Activated naive CD8-positive, alpha-beta T cell treated with anti-CD3 and anti-CD28 coated beads, Interleukin-2, amount 10 ng/mL, durations not matched to agents 7 days and 5 days (primary cell): ENCODE measurements at places on chromosomes 5 and 9. TPM values are rescaled to one million over a fixed set of nuclear protein-coding genes. Genes with fewer than 3 reads are reported as not detected.

Gene TRIM14
- total RNA-seq = 108 TPM

Gene ARID3C
- total RNA-seq = not detected

GRCh38 chr9:134655586-134656333, 14.2 kb downstream of the COL5A1 start:
- DNase-seq = no peak
- H3K4me1 ChIP-seq = no peaks in the 10 kb centered on the region
- H3K27ac ChIP-seq = no peak overlapping the region
- no peak overlapping the region for H3K4me3 ChIP-seq

Gene DOCK2
- 266 TPM for total RNA-seq

Gene ASPN
- not detected for total RNA-seq

DNA sequence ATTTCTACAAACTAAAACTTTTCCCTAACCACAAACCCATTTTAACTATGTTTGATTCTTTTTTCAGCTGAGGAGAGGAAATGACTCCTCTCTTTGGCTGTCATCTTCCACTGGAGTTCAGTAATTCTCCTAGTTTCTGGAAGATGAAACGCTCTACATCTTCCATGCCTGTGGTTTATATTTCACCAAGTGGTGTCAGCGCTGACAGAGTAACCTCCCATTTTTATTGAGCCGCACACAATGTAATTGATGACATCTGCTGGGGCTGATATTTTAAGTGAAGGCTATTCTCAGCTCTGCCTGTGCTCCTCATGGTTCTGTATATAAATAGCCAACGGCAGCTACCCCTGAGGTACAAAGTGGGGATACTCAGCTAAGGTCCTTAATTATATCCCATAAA, 234.6 kb downstream of the SPOCK1 start:
- H3K27me3 ChIP-seq = peaks cover 9% of the 10 kb centered on the region
- no peak overlapping the region for H3K27ac ChIP-seq
- H3K36me3 ChIP-seq = no peaks in the 10 kb centered on the region
- H3K4me3 ChIP-seq = no peak overlapping the region

DNA sequence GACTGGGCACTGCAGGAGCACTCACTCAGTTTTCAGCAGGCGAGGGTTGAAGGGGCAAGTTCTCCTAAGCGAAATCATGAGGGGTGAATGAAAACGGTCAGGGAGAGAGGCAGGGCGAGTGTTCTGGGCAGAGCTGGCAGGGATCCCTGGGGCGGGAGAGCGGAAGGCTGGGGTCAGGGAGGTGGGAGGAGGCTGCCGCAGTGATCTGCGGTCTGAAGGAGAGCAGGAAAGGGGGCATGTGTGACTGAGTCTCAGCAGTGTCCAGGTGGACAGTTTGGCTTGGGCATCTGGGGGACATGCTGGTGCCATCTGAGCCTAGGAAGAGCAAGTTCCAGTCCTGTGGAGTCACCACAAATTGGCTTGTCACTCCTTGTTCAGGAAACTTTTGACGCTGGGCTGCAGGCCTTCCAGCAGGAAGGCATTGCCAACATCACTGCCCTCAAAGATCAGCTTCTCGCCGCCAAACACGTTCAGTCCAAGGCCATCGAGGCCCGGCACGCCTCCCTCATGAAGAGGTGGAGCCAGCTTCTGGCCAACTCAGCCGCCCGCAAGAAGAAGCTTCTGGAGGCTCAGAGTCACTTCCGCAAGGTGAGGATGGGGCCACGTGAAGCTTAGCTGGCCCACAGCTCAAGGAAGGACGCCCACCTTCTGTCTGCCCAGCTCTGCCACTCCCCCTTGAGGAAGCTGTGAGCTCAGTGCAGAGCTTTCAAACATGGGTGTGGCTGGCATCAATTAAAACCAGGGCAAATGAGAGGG, 31.1 kb downstream of the DYNC2I2 start:
- no peak for DNase-seq
- H3K36me3 ChIP-seq = peaks cover 25% of the 10 kb centered on the region
- H3K4me1 ChIP-seq = no peaks in the 10 kb centered on the region
- H3K27ac ChIP-seq = no peak overlapping the region

DNA sequence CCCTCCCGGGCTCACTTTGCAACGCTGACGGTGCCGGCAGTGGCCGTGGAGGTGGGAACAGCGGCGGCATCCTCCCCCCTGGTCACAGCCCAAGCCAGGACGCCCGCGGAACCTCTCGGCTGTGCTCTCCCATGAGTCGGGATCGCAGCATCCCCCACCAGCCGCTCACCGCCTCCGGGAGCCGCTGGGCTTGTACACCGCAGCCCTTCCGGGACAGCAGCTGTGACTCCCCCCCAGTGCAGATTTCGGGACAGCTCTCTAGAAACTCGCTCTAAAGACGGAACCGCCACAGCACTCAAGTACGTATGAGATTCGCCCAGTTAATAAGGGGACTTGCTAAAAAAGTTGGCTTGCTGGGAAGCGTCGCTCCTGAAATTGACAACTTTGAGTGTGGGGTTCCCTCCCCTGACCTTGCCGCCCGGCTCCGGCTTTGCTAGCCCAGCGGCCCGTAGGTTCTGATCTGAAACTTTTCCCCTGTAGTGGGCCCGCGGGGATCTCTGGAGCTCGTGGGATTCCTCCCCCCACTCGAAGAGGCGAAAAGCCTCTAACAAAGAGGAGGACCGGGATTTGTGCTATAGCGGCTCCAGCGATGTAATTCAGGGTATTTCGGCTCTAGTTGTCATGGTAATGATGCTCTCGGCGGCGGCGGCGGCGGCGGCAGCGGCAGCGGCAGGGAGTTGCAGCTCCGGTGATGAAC, 572 bp downstream of the NR4A3 start:
- no peaks in the 10 kb centered on the region for H3K36me3 ChIP-seq
- H3K27me3 ChIP-seq = peaks cover 13% of the 10 kb centered on the region
- peaks cover 63% of the 10 kb centered on the region for H3K4me1 ChIP-seq
- H3K27ac ChIP-seq = peak overlapping the region; percentile 92

- no peak overlapping the region for H3K4me3 ChIP-seq
- DNase-seq = no peak
- no peaks in the 10 kb centered on the region for H3K36me3 ChIP-seq
- H3K4me1 ChIP-seq = no peaks in the 10 kb centered on the region
- no peaks in the 10 kb centered on the region for H3K27me3 ChIP-seq
These were observed 546.9 kb upstream of the C9orf72 start for GRCh38 chr9:28120184-28120583.

DNA sequence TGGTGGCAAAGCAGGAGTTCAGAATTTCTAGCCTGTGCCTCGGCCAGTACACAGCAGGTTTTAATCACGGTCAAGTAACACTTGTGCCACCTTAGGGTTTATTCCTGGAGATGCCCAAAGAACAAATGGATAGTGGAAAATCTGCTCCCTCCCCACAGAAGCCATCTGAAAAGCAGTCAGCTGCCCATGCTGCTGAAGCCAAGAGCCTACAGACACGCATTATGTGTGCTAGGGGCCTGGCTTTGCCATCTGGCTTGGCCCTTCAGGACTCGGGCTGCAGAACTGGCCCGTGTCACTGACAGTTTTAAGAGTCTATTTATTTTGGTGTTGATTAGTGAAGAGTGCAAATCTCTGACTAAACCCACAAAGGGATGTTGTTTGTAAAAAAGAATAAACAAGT, 11.1 kb downstream of the ARSB start:
- DNase-seq = no peak
- H3K27me3 ChIP-seq = peaks cover 3% of the 10 kb centered on the region
- no peak overlapping the region for H3K4me3 ChIP-seq
- H3K27ac ChIP-seq = no peak overlapping the region
- no peaks in the 10 kb centered on the region for H3K36me3 ChIP-seq
- peaks cover 7% of the 10 kb centered on the region for H3K4me1 ChIP-seq

GRCh38 chr5:21684992-21685391, 1168.2 kb downstream of the CDH12 start:
- no peak for DNase-seq
- no peaks in the 10 kb centered on the region for H3K36me3 ChIP-seq
- H3K27me3 ChIP-seq = no peaks in the 10 kb centered on the region
- H3K27ac ChIP-seq = no peak overlapping the region

DNA sequence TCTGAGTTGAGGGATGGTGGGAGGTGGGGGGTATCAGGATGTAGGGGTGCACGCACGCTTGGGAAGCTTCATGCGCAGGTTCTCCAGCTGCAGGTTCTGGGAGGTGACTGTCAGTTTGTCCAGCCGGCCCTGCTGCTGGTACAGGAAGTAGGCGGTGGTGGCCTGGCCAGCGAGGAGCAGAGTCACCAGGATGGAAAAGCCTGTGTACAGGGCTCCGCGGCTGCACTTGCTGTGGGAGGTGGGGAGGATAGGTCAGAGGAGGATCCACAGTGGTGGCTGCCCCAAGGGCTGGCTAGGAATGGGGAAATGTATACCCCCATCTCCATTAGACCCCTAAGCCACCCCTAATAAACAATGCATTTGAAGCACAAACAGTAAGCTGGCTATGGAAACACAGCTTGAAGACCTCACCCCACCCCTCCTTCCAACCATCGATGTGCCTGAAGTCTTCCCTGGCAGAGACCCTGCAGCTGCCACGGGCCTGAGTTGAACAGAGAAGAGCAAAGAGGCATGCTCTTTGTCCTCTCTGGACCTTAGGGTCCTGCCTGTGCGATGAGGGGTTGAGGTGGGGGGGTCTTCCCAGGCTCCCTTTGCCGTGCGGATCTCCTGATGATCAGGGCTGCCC, 5.5 kb downstream of the CD74 start:
- H3K4me3 ChIP-seq = no peak overlapping the region
- peaks cover 23% of the 10 kb centered on the region for H3K4me1 ChIP-seq
- H3K36me3 ChIP-seq = peaks cover 7% of the 10 kb centered on the region
- no peak overlapping the region for H3K27ac ChIP-seq
